Fibroblast of the conjunctiva (primary cell): ENCODE measurements at places on chromosomes 6 and 20.

DNA sequence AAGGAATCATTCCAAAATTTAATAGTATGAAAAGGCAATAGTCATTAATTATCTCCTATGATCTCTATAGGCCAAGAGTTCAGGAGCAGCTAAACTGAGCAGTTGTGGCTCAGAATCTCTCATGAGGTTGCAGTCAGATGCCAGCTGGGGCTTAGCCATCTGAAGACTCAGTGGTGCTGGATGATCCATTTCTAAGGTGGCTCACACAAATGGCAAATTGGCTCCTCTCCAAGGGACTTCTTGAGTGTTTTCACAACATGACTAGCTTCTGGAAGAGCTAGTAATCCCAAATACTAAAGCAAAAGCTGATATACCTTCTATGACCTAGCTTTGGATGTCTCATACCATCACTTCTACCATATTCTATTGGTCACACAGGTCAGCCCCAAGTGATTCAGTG, 104.2 kb downstream of the HAO1 start:
- no peak for DNase-seq

- no peak for DNase-seq
Measured at GRCh38 chr20:62366370-62367135, 559 bp downstream of the LAMA5 start.

DNA sequence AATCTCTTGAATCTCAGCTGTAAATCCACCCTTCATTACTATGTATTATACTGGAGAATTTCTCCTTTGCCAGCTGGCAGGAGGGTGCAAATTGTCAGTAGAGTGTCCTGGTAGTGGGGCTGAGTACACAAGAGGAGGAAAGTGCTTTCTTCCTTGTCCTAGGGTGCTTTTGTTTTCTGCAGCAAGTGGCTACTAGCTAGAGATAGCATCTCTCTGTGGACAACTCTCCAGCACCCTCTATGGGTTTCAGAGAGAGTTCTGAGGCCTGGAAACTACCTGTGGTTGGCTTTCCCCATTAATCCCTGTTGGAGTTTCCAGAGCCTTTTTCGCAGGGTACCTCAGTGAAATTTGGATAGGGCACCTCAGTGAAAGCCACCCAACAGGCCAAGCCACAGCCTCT, 422.5 kb upstream of the RGS17 start:
- no peak for DNase-seq

DNA sequence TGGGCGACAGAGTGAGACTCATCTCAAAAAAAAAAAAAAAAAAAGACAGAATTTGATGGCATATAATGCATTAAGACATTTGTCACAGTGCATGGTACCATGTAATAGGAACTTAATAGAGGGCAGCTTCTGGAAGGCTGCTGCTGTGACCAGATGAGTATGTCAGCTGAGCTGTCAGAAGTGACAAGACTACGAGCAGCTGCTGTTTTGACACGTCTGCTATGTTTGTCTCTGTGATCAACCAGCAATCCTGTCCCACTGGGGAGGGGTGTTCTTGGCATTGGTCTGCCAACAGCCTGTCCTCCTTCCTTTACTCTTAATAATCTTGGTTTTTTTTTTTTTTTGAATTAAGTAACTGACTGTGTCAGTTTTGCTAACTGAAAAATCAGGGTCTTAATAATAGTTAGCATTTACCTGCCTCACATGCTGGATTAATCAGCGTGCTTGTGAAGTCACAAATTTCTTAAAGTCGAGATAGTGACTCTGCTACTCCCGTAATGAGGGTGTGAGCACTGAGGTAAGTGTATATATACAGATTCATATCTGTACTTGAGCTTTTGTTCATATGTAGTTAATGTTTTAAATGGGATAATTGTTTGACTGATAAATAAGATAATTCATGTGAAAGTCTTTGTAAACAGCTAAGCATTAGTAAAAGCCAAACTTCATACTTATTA, 152.4 kb downstream of the BMP2 start:
- DNase-seq = no peak

GRCh38 chr20:63180569-63181185, 35.3 kb downstream of the YTHDF1 start:
- DNase-seq = no peak
